Renal cortical epithelial cell (primary cell): ENCODE measurements at places on chromosomes 16 and 17.

GRCh38 chr16:54335230-54335629 is 48.6 kb upstream of the IRX3 start:
- no peak for DNase-seq

DNA sequence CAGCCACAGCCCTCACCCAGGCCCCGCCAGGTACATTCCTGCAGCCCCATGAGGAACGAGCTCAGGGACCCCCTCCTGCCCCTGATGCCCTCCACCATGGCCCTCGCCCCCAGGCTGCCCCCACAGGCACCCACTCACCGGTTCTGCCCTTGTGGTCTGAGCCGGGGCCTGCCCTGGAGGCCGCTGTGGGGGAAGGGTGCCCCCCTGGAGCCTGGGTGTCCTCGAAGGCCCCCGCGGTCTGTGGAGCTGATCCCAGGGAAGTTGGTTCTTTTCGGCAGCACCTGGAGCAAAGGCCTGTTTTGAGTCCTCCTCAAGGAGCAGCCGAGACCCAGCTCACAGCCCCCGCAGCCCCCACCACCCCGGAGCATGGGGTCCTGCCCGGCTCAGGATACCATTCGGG is 2.4 kb downstream of the PABPN1L start:
- DNase-seq: no peak

DNA sequence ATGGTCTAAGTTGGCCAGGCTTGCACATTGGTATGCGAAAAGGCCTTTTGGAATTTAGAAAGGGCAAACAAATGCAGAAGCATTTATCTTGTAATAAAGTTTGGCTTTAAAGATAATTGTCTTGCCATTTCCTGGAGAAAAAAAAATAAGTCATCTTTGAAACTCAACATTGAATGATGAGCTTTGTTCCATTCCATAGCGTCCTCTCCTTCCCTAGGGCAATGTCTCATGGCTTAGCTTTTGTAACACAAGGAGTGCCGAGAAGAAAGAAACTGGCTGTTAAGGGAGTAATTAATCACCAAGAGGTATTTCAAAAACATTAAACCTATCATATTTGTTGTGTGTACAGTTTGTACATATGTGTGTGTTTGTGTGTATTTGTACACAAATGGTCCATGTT is 372.3 kb downstream of the NPIPA8 start:
- DNase-seq: no peak

GRCh38 chr17:58338454-58338840 is 9.9 kb upstream of the TSPOAP1 start:
- no peak for DNase-seq

- no peak for DNase-seq
These were observed 19.3 kb upstream of the SLFN13 start for GRCh38 chr17:35467824-35468223.

DNA sequence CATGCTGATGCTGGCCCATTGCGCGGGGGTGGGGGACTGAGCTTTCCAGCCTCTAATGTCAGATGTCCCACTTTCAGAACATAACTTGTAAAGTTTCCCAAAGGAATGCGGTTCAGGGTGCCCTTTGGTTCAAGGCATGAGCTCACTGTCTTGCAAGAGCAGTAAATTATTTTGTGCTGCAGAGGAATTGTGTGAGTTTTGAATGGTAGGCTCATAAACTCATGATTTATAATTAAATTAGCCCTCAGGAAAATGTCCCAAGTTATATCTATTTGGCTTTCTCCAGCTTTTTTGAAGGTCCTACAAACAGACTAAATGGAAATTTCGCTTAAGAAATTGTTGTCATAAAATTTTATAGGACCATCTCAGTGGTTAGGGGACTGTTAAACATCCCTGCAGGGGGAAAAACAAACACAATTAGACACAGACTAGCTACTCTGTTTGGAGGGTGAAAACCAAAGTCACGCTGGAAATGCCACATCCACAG is 321.8 kb downstream of the HS3ST3B1 start:
- no peak for DNase-seq

- no peak for DNase-seq
These were observed 21.7 kb downstream of the FZD2 start for GRCh38 chr17:44578947-44579346.

GRCh38 chr16:83891742-83892141 is 7.2 kb upstream of the MLYCD start:
- DNase-seq: no peak

DNA sequence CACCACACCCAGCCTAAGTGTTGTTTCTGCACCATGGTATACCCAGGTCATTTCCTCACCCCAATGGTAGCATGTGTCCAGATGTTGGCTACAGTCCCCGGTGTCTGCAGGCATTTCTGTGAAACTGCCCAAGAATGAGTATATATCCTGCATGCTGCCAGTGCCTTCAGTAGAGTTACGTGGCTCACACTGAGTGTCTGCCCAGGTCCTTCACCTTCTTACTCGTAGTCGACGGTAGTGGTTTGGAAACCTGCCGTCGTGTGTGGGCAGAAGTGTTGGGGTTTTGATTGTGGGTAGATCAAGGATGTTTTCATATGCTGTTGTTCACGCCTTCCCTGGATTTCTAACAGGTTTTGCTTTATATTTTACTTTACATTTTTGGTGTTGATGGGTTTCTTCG is 16.8 kb downstream of the TCF25 start:
- no peak for DNase-seq

DNA sequence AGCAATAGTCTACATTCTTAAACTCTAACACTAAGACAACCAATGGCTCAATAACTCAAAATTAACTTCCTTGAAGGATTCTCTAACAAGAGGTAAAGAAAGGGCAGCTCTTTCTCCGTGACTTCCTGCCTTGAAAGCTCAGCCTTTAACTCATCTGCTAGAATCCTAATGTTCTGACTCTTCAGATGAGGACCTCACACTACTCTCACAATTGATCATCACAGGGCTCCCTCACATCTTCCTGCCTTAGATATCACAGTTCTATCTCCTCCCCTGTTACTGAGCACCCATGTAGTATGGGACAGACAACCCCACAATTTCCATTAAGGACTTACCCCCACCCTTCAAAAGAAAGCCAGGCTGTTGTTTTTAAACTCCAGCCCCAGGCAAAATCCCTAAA is 33.5 kb downstream of the SMURF2 start:
- no peak for DNase-seq

- DNase-seq: no peak
These were observed 19.7 kb upstream of the RMI2 start for GRCh38 chr16:11325404-11326083.

GRCh38 chr16:57048095-57048494 is 44.3 kb upstream of the CPNE2 start:
- DNase-seq: no peak

GRCh38 chr17:43399839-43400328 is 1.1 kb downstream of the ARL4D start:
- no peak for DNase-seq

DNA sequence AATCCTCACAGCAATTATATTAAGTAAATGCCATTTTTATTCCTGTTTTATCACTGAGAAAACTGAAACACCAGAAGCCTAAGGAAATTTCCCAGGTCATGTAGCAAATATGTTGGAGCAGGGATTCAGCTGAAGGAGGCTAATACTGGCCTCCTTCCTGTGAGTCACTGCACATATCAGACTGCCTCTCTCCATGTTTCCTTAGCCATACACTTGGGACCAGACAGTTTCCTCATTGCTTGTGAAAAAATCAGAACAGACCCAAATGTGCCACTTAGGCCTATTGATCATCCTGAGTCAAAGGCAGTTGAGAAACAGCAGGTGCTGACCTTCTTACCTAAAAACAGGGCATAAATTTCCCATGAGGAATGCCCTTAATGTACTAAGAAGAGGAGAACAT is 18.9 kb upstream of the ELAC2 start:
- DNase-seq: no peak

- DNase-seq: no peak
These were observed 218 bp downstream of the TNRC6C start for GRCh38 chr17:77958716-77959125.

DNA sequence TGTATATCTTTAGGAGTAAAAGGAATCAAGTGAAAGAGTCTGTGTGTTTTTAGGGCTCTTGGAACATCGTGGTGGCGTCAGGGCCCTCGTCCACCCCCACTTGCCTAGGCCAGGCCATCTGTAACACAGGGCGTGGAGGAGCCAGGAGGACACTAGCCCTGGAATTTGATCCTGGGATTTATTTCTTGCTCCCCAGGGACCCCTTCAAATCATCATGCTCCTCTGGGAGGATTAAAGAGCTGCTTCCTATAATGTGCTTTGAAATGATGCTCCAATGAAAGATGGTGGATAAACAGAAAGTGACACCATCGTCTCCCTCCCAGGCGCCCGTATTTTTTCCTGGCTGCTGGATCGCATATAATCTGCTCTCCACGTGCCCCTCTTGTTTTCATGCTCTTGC is 113.3 kb downstream of the AATF start:
- DNase-seq: no peak

GRCh38 chr17:29136998-29137730 is 43.0 kb downstream of the MYO18A start:
- peak; percentile 22 for DNase-seq

- DNase-seq: peak; percentile 37
These were observed 4.7 kb downstream of the VASN start for GRCh38 chr16:4376126-4376892.

GRCh38 chr16:12245921-12246720 is 269.6 kb downstream of the SNX29 start:
- DNase-seq: no peak

DNA sequence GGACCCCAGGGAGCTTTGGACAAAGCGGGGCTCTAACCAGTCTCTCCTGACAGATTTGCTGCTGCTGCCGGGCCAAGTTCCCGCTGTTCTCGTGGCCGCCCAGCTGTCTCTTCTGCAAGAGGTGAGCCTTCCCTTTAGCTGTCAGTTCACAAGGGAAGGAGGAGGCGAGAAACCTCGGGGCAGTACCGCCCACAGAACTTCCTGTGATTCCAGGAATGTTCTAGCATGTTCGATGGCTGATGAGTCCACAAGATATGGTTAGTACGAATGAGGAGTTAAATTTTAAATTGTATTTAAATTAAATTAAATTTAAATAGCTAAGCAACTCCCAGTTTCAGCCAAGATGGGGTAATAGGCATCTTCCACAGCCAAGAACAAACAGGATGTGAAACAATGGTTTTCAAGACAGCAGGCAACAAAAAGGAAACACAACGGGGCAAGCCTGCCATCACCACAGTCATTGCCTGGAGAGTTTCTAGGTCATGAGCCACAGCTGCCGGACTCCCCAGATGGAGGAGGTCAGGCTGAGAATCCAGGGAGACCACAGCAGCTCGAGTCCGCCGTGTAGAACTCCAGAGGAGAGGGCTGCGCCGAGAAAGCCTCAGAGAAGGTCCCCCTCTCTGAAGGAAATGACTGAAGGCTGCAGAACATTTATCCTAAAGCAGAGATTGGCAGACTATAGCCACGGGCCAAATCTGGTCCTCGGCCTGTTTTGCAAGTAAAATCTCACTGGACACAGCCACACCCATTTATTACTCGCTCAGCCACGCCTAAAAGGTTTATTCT is 9.5 kb upstream of the TCF25 start:
- peak; percentile 9 for DNase-seq

DNA sequence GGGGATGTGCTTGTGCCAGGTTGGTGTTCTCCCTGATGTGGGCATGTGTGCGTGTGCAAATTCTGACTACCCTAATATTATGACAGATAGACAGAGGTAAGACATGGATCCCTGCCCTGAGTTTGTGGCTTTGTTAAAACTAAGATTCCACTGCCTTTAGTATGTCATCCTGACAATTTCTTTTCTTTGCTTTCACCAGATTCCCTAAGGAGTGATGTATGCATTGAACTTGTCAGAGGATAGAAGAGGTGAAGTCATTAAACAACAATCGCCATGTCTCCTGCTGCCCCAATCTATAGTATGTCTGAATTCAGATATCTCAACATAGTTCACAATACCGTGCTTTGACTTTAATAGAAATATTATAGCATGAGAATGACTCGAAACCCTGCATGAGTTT is 137.1 kb upstream of the ELAC2 start:
- no peak for DNase-seq

DNA sequence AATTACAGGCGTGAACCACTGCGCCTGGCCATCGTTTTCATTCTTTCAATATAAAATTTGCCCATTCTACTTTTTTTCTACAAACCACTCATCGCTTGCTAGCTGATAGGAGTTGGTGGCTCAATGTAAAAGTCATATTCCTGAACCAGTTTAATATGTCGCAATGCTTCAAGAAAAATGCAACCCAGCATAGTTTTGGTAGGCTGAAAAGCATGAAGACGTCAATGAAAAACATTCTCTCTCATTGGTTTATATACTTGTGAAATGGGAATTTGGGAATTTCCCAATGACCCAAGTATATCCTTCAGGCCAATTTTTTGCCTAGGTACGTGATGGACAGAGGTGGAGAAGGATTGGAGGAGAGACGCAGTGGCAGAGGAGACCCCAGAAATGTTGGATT is 26.9 kb downstream of the USP43 start:
- peak; percentile 7 for DNase-seq

GRCh38 chr16:16032271-16032979 is 83.0 kb downstream of the ABCC1 start:
- no peak for DNase-seq

DNA sequence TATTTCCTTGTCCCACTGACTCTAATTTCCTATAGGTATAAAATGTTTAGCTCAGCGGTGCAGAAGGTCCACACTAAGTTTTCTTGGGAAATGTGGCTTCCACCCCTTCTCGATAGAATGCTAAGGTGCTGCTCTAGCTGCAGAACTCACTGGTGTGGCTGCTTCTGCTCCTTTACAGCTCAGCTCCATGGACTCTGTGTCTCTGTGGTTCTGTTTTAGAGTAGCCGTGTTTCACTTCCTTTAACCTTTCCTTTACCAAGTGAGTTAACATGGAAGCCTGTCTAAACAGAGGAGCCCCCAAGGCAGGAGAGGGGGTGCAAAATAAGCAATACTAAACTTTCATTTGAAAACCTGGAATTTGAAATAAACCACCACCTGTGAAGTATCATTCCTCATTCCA is 65.3 kb downstream of the SPECC1 start:
- DNase-seq: no peak

GRCh38 chr16:23949630-23950290 is 114.0 kb downstream of the PRKCB start:
- no peak for DNase-seq

DNA sequence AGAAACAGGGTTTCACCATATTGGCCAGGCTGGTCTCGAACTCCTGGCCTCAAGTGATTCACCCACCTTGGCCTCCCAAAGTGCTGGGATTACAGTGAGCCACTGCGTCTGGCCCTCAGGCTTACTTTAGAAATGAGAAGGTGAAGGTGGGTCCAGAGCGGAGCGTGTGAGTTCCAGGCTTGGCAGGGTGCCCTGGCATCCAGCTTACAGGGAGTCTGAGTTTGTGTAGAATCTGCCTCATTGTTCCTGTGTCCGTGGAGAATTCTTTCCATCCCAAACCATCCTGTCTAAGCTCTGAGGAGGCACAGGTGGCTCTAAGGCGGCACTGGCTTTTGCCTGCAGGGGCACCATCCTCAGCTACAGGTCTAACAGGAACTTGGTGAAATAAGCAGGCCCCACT is 50.6 kb downstream of the RAB11FIP3 start:
- peak; percentile 26 for DNase-seq
